ENCODE measurements at places on chromosomes 7 and 10. TPM values are rescaled to one million over a fixed set of nuclear protein-coding genes. Genes with fewer than 3 reads are reported as not detected.

SBDS gene
- total RNA-seq: 139 TPM

NPFFR1 gene
- total RNA-seq: 0.47 TPM

DNA sequence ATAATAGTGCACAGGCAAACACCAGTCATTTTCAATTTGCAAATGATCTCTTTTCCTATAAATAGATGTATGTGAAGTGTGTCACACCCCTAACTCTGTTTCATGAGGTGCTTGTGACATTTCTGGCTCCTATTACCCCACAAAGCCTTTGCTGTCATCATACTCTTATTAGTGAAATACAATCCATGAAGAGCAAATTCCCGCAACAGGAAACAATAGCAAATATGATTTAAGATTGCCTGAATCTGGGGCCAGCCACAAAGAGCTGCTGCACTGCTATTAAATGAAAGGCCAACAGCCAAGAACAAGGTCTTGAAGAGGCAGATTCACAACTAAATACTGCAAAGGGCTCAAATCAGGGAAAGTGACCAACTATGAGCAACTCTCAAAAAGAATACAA is 96.3 kb upstream of the CAV2 start:
- H3K27ac ChIP-seq: no peak overlapping the region
- no peaks in the 10 kb centered on the region for H3K27me3 ChIP-seq
- no peaks in the 10 kb centered on the region for H3K36me3 ChIP-seq
- H3K4me3 ChIP-seq: no peak overlapping the region

- peaks cover 51% of the 10 kb centered on the region for H3K36me3 ChIP-seq
- no peak for DNase-seq
- peak overlapping the region; percentile 46 for H3K27ac ChIP-seq
- no peaks in the 10 kb centered on the region for H3K27me3 ChIP-seq
Observed at GRCh38 chr7:5636446-5636835, 145.0 kb downstream of the RNF216 start.

KCNH2 gene
- 119 TPM for total RNA-seq

- peaks cover 4% of the 10 kb centered on the region for H3K36me3 ChIP-seq
- H3K4me3 ChIP-seq: no peak overlapping the region
- H3K4me1 ChIP-seq: no peaks in the 10 kb centered on the region
- no peaks in the 10 kb centered on the region for H3K27me3 ChIP-seq
- no peak for DNase-seq
Observed at GRCh38 chr7:158726277-158726807, 21.7 kb upstream of the NCAPG2 start.

OR2A1 gene
- total RNA-seq: not detected

SLC26A3 gene
- total RNA-seq: not detected

- H3K4me3 ChIP-seq: no peak overlapping the region
- no peaks in the 10 kb centered on the region for H3K4me1 ChIP-seq
- peak; percentile 46 for DNase-seq
Observed at GRCh38 chr10:48447356-48448215, 141.1 kb downstream of the MAPK8 start.

- H3K27ac ChIP-seq: no peak overlapping the region
- DNase-seq: no peak
Observed at GRCh38 chr7:39272111-39272510, 294.1 kb upstream of the YAE1 start.
